AG20443 (cell line): ENCODE measurements at places on chromosomes 1 and 21.
A peak's percentile ranks its signal among the peaks of the same experiment; 100 is the strongest.

GRCh38 chr1:9721606-9722377 lies 70.3 kb downstream of the PIK3CD start:
- peak; percentile 49 for DNase-seq

DNA sequence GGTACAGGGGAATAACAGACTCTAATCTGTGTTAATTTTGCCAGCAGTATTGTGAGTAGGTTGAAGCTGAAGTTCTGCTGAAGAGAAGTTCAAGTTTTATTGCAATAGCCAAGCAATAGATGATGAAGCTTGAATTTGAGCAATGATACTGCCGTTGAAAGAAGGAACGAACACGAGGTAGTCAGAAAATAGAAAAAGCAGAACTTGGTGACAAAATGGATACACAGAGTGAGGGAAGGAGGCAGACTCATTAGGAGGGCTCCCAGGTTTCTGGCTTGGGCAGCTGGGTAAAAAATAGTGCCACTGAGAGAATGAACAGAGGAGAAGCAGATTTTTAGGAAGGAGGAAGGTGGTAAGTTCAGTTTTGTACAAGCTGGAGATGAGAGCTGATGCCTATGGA lies 22.3 kb upstream of the AGO1 start:
- no peak for DNase-seq

DNA sequence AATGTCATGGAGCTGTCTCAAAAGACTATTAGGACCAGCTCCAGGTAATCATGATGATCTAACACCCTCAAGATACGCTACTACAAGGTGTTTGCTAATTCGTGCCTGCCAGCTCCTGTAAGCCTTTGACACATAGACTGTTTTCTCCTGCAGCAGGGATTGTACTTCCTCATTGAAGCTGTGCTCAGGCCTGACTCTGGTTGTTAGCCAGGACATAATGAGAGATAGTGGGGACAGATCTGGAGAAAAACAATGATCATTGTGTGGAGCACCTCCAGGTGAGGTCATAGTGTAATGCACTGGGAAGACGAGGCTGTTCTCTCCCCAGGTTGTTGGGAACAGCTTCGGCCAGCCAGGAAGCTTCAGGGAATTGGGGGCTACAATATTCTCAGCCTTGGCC lies 94.6 kb downstream of the SETD4 start:
- DNase-seq: no peak

- DNase-seq: no peak
These were observed 16.8 kb downstream of the CR2 start for GRCh38 chr1:207470927-207471326.

DNA sequence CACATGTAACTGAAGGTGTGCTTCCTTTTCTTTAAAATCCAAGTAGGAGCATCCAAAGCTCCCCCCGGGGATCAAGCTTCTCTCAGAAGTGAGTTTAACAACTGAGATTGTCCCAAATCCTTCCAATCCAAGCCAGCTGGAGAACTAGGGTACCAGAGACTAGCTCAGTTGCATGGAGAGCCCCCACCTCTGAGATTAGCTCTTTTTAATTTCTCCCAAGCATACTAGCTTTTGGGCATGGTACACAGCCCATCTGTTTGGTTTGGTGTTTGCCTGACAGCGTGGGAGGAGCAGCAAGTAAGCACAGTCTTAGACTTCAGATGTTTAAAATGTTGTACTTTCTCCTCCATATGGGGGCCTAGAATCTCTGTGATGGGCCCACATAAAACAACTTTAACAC lies 142.8 kb downstream of the ASTN1 start:
- no peak for DNase-seq

GRCh38 chr1:239816081-239816782 lies 275.5 kb upstream of the FMN2 start:
- peak; percentile 53 for DNase-seq

GRCh38 chr1:119582801-119583200 lies 65.3 kb downstream of the ZNF697 start:
- peak; percentile 63 for DNase-seq

- no peak for DNase-seq
These were observed 70.3 kb upstream of the MROH9 start for GRCh38 chr1:170864876-170865538.

- no peak for DNase-seq
These were observed 14.5 kb downstream of the CNST start for GRCh38 chr1:246580497-246581370.

DNA sequence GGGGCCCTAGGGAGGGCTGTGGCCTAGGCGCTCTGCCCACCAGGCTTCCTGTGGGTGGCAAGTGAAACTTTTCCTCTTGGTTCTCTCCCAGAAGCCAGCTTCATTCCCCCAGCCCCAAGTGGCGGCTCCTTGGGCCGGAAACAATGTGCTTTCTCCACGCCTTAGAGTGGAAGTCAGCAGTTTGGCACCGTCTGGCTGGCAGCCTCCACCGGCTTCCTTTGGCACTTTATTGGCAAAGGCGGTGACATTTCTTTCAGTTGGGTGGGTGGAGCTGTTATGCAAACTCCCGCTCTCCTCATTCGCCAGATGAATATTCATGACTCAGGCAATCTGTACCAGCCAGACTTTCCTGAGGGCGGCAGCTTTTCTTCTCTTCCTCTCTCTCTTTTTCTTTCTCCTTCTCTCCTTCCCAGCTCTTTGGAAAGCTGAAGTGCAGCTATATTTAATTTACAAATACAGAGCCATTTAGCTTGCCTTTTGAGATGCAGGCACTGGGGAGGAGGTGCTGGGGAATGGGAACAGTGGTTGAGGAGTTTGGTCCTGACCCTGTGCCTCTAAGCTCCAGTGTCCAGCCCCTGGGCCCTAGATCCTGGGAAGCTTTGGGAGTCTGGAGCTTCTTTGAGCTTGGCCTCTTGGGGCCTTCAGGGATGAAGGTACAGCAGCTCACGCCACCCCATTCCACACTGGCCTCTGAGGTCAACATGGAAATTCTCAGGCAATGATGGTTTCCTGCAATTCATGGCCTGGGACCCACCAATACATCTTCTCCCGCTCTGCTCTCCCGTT lies 67.8 kb upstream of the POU3F1 start:
- DNase-seq: peak; percentile 71

DNA sequence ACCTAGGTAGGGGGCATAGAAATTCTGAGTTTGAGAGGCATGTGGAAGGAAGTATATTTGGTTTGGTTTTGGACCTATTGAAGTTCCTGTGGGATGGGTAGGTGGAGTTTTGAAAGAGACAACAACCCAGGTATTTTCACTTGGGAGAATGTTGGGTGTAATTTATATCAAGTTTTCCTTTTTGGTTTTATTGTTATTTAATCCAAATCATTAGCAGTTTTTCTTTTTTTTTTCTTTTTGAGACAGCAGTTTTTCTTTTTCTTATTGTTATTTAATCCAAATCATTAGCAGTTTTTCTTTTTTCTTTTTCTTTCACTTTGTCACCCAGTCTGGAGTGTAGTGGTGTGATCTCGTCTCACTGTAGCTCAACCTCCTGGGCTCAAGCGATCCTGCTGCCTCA lies 30.1 kb downstream of the RNF11 start:
- DNase-seq: no peak

DNA sequence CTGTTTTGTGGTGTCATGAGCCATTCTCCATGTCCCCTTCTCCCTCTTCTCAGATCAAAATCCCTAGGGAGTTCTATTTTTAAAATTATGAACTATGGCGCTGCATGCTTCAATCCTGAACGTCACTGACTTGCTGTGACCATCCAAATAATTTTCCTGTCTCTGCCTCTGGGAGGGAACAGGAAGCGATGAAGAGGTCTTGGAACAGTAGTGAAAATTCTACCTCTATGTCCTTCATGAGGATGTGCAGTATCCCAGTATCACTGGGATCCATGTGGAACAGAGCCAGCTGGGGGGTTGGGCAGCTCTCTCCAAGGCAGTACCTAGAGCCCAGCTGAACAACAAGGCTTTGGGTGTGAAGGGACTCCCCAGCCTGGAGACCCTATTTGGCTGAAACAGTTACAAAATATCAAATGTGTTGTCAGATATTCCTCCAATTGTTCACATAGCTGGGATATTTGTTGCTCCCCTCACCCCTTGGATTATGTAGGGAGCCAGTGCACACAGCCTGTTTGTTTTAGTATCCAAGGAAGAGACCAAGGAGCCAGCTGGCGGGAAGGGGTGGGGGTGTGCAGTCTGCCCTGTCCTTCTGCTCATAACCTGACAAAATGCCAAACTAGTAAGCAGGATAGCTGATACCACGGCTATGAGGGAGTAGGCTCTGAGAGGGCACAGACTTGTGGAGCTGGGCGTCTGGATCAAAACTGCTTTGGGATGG lies 7.6 kb downstream of the DCLRE1B start:
- peak; percentile 70 for DNase-seq

GRCh38 chr1:201537028-201537427 lies 1.9 kb upstream of the NAV1 start:
- no peak for DNase-seq

DNA sequence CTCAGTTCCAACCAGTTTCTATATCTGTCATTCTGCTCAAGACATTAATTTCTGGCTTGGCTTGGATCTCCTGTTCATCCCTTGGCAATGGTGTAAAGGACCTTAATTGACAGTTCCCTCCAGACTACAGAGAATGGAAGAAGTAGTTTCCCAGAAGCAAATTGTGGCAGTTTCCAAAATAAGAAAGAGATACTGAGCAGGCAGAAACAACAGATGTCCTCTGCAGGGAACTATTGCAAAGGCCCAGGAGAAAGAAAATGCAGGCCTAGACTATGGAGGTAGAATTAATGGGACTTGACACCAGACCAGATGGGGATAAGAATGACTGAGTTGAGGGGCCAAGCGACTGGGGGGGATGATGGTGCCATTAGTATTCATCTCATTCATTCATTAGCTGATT lies 6.1 kb upstream of the AK2 start:
- DNase-seq: no peak

DNA sequence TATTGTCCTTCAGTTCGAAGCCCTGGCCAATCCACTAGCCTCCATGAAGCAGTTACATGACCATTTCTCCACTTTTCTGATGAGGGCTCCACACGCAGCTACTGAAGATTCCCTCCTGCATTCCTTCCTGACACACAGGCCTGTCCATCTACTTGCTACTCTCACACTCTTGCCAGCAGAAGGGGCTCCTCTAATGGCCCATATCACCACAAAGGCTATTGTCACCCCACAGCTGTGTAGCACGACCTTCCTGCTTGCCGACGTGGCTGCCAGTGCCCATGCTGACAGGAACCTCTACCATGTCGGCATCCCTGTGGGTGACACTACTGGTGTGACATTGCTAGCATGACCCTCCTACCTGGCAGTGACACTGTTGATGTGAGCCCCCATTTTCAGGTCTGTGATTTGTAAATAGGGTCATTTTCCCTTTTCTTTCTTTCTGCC lies 1528.6 kb upstream of the TPTE start:
- peak; percentile 34 for DNase-seq

DNA sequence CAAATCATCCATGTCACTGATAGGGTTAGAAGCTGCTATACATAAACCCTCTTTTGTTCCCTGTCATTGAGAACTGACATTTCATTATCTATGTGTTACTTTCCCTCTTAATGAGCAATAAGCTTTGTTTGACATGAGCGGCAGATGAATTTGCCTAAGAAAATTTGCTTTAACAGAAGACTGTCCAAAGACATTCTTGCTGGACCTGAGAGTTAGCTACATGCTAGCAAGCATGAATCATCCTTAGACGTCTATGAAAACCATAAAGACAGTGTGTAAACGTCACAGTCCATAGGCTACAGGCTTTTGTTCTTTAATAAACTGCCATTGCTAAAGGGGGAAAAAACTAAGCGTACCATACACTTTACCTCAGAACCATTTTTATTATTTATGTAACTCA lies 73.1 kb downstream of the TNFSF4 start:
- no peak for DNase-seq

- DNase-seq: peak; percentile 40
These were observed 9.4 kb downstream of the LAPTM5 start for GRCh38 chr1:30748098-30748698.

DNA sequence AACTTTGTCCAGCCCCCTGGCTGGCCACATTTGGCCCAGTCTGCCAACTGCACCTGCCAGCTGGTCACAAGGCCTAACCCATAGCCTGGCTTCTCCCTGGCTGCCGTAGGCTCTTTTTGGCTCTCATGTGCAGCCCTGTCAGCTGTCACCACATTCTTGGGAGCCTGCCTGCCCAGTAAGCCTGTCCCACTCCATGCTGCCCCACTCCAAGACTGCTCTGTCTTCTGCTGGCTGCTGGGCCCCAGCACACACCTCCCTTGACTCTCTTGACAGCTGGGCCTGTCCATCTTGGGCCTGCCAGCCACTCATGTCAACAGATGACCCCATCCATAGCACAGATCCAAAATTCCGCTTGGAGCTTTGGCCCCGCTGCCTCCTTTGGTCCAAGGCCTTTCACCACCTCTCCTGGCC lies 74.3 kb upstream of the EDN2 start:
- DNase-seq: no peak

DNA sequence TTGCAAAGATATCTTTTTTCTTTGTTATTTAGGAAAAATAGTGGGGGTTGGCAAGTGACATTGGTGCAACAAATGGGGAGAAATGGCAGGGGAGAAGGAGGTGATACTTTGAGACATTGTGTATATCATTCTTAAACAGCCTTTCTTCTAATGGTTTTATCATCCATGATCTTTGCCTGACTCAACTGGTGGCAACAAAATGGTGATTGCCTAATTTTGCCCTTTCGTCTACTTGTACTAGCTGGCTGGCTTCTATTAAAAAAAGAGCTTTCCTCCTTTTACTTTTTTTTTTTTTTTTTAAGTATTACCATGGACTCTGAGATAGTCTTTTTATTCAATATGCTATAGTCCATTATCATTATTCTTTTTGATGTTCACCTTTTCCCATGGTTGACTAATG lies 27.7 kb downstream of the DESI2 start:
- no peak for DNase-seq

DNA sequence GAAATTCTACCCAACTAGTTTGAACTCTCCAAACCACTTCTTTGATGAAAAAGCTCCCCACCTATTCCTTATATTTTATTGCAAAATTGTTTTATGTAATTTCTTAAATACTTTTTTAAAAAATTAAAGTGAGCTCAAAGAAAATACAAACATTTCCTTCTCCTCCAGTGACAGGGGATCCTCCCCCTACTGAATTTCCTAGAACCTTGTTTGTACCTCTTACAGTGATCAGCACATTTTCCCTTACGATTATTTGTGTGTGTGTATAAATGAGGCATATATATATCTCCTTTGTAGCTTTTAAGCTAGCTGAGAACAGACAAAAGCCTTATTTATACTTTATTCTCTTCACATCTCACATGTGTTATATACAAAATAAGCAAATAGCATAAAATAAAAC lies 44.4 kb downstream of the VAV3 start:
- no peak for DNase-seq

DNA sequence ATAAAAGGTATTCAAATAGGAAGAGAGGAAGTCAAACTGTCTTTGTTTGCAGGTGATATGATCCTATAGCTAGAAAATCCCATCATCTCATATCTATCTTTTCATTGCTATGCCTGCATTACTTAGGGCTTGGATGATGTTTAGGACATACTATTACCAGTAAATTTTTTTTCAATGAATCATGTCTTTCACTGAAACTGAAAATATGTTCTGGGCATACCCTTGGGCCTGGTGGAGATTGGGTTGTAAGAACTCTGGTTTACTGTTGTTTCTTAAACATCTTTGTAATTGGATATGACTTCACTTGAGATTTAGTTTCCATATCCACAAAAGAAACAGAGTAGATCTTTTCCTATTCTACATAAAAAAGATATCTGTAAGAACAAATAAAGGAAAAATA lies 502.2 kb upstream of the PRMT6 start:
- peak; percentile 7 for DNase-seq

- DNase-seq: no peak
These were observed 9.9 kb upstream of the ABCD3 start for GRCh38 chr1:94408104-94408830.
